BE2C (cell line): ENCODE measurements at places on chromosomes 6 and 20.

DNA sequence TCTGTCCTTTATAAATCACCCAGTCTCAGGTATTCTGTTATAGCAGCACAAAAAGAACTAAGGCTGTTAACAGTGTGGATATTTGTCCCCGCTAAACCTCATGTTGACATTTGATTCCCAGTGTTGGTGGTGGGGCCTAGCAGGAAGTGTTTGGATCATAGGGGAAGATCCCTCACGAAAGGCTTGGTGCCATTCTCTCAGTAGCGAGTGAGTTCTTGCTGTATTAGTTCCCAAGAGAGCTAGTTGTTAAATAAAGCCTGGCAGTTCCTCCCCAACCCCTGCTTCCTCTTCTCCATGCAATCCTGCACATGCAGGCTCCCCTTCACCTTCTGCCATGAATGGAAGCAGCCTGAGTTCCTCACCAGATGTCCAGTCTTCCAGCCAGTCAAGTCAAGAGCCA lies 29.8 kb upstream of the ERVFRD-1 start:
- no peak for DNase-seq

DNA sequence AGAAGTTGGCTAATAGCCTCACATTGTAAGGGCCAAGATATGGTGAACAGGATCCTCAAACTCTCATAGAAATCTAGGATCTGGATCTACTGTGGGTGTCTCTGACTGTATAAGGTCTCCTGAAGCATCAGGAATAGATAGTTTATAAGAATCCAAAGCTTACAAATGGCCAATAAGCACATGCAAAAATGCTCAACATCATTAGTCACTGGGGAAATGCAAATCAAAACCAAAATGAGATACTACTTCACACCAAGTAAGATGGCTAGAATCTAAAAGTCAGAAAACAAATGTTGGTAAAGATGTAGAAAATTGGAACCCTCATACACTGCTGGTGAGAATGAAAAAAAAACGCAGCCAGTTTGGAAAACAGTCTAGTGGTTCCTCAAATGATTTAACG lies 14.3 kb upstream of the RNF182 start:
- DNase-seq = no peak

DNA sequence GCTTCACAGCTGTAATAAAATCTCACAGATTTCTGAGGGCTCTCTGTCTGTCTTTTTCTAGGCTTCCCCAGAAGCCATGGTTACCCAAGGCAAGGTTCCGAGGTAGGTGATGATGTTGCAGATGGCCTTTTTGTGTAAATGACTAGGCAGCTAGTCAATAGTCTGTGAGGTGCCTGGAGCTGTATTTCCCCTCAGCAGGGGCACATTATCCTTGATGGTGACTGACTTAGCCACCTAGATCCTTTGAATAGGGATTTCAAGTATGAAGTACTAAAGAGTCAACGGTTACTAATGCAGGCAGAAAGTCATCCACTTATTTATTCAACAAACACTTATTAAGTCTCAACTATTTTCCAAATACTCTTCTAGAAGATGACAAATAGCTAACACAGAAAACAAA lies 49.3 kb upstream of the L3MBTL3 start:
- DNase-seq = no peak

- no peak for DNase-seq
Observed at GRCh38 chr6:119234457-119234856, 115.1 kb downstream of the MAN1A1 start.

DNA sequence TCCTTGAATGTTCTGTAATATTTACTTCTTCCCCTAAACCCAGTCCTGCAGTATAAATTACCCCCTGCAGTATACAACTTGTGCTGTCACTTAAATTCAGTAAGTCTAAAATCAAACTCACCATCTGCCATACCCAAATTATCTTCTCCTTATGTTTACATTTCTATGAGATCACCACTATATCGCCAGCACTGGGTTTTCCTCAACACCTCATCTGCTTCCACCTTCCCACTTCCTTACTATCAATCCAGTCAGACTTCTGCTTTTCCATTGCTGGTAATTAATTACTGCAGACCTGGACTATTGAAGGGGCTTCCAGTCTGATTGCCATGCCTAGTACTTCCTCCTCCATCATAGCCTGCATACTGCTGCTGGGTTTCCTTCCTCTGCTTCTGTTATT lies 15.2 kb downstream of the EFHC1 start:
- no peak for DNase-seq

DNA sequence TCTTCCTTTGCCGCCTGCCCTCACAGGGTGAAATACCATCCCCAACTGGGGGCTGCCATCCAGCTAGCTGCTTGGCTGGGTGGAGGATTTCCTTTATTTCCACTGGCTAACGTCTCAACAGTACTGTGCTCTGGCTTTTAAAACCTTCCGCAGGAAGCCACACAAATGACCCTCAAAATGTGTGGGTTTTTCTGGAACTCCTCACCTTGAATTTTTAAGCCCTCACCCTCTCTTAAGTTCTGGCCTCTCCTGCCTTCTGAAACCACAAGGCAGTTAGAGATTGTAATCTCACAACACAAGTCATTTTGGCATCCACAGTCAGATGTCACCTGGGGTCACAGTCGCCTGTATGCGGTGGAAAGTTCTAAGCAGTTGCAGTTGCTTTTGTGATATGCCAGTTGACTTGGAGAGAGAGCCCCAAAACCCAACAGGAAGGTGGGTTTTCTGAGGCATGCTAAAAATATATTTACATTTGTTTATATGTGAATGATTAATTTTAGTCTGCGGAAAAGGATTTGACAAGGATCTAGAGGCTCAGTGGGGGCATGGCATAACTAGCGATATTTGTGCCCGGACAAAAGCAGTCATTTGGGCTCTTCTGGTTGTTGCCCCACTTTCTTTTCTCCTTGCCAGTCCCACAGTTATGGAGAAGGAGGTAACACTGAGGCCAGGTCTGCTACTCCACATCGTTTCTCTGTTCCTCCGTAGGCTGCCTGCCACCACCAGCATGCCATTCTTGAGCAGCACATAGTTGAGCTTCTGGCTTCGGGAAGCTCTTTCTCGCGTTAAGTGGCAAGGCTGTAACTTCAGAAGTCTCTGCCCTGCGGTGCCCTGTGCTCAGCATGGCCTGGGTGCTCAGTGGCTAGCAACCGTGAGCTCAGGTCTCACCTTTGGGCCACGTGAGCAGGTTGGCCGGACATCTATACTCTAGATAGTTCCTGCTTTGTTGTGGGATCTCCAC lies 335.3 kb downstream of the CD83 start:
- DNase-seq = no peak

DNA sequence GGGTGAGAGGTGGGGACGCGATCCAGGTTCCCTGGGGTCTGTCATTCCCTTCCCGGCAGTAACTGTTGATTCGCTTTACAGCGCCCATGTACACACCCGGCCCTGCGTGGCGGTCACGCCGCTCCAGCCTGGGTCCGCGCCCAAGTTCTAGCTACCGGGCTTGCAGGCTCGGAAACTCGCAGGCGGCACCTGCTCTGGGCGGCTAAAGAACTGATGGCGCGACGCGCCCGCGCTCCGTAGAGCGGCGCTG lies 1.4 kb upstream of the POU3F2 start:
- DNase-seq = peak; percentile 54

- DNase-seq = no peak
Observed at GRCh38 chr6:144635051-144635450, 349.9 kb downstream of the UTRN start.

- DNase-seq = no peak
Observed at GRCh38 chr6:52644253-52644652, 26.7 kb upstream of the TMEM14A start.

DNA sequence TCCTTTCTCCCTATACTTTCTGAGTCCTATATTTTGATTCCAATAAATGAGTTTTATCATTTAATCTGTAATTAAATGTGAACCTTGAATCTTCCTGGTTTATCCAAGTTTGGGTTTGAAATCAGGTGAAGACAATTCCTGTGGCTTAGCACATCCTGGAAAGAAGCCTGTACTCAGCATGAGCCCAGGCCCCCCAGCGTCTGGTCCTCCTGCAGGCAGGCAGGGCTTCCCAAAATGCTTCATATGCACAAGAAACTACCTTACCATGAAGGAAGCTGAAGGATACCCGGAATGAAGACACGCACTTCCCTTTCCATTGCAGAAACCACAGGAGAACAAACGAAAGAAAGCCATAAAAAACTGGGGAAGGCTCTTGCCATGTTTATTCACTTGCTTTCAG lies 157.4 kb upstream of the PDE10A start:
- no peak for DNase-seq

- DNase-seq = no peak
Observed at GRCh38 chr20:17833036-17833674, 133.4 kb downstream of the BANF2 start.

- no peak for DNase-seq
Observed at GRCh38 chr6:137958811-137959565, 91.9 kb downstream of the TNFAIP3 start.

- no peak for DNase-seq
Observed at GRCh38 chr6:90412538-90413369, 116.1 kb upstream of the BACH2 start.

DNA sequence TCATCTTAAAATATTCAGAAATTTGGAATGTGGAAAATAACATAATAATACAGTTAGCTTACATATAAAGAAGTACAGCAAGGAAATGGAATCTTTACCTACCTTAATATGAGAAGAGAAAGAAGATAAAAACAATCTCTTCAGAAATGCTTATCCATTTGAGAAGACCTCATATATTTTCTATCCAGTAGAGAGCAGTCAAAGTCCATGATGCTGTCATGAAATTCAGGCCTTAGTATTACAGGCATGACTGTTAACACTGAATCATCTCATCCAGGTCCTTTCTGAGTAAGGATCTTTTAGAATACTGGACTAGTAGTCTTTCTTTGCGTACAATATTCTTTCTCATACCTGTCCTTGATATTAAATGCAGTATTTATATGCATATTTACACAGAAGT lies 713.4 kb downstream of the CD109 start:
- DNase-seq = no peak
